ENCODE measurements at places on chromosomes 16 and 17.

- no peak for DNase-seq
Measured at GRCh38 chr17:73899839-73900238, 255.6 kb upstream of the SDK2 start.

- no peak for DNase-seq
Measured at GRCh38 chr17:73267648-73268537, 6.2 kb upstream of the CPSF4L start.

DNA sequence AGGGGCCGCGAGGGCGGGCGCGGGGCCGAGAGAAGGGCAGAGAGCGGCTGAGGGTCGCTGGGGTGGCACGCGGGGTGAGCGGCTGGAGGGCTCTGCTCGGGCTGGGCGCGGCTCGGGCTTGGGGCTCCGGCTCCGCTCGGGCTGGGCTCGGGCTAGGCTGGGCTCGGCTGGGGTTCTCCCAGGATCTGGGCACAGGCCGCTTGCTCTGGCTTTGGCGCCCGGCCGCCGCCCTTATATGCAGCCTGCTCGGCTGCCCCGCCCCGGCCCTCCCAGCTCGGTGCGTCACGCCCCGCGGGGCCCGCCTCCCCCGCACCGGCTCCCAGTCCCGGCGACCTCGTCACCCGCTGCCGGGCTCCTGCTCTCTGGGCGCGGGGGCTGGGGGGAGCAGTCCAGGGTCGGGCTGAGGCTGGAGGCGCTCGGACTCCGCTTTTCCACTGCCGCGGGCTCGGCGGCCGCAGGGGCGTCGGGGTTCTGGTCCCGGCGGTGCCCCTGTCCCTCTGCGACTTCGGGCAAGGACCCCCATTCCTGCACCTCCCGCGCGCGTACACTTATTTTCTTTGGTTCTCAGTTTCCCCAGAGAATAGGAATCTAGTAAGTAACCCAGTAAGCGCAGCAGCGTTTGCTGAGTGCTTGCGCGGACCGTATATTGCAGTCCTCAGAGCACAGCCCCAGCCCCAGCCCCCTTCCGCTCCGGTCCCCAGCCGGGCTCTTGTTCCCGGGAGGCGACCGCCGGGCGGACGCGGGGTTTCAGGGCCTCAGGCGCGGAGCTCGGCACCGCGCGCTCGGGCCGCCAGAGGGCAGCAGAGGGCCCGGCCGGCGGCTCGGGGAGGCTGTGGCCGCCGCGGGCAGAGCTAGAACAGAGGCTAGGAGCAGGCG lies at the start of gene RASD1:
RASD1 (minus strand) TSS at position 207 of the 876 bp plus-strand sequence. CDS start 214 bp downstream, outside the sequence.
- DNase-seq, result peak; percentile 88

- DNase-seq, result no peak
Measured at GRCh38 chr16:25143928-25144327, 32.4 kb downstream of the LCMT1 start.

DNA sequence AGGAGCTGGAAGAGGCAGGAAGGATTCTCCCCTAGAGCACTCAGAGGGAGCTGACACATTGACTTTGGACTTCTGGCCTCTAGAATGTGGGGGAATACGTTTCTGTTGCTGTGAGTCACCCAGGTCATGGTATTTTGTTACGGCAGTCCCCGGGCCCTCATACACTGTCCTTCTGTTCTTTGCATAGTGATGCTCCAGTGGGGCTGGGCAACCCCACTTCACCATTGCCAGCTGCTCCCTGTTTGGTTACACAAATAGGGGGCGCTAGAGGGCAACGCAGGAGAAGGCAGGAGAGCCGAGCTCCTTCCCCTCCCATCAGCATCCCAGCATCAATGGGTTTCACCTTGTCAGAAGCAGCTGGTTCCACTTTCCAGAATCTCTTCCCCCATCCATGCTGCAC lies 257.7 kb upstream of the FOXF1 start:
- no peak for DNase-seq

GRCh38 chr17:65155622-65156021 lies 18.5 kb downstream of the RGS9 start:
- DNase-seq, result no peak

- DNase-seq, result no peak
Measured at GRCh38 chr17:27109346-27109745, 184.6 kb upstream of the WSB1 start.

GRCh38 chr16:8885674-8886592 lies 3.8 kb downstream of the LITAFD start:
- peak; percentile 20 for DNase-seq

- no peak for DNase-seq
Measured at GRCh38 chr16:1493746-1494094, 560 bp downstream of the TELO2 start.

DNA sequence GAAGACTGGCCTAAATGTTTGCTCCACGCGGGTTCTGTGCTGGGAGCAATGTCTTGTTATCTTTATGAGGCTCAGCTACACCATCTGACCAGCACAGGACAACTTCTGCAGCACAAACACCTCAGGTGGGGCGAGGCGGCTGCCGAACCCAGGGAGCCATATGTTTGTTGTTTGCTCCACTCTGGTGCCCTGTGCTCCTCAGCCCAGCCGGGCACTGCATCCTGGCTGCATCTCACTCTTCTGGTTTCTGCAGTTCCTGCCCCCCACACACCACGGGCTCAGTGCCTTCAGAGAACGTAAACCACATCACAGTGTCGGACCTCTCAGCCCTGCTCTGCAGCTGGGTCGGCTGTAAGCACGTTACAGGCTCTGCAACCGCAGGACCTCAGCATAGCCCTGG lies 32.4 kb downstream of the MXRA7 start:
- DNase-seq, result peak; percentile 70

GRCh38 chr16:71676236-71676635 lies 48.3 kb downstream of the PHLPP2 start:
- no peak for DNase-seq

DNA sequence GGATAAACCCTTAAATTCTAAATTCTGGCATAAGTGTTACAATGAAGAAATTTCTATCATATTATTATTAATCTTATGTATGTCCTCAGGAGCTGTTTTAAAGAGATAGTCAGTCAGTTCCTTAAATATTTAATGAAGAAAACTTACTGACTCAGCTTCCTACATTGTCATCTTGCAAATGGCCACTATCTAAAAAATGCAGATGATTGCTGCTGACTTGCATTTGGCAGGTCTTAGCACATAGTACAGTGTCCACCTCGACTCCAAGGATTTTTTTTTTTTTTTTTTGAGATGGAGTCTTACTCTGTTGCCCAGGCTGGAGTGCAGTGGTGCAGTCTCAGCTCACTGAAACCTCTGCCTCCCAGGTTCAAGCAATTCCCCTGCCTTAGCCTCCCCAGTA lies 55.1 kb upstream of the CORO6 start:
- no peak for DNase-seq

GRCh38 chr16:75420987-75421819 lies 12.1 kb downstream of the CFDP1 start:
- DNase-seq, result no peak

- DNase-seq, result no peak
Measured at GRCh38 chr16:81608523-81609209, 164.1 kb downstream of the CMIP start.

- peak; percentile 29 for DNase-seq
Measured at GRCh38 chr17:83085103-83085502, 5.7 kb downstream of the METRNL start.

DNA sequence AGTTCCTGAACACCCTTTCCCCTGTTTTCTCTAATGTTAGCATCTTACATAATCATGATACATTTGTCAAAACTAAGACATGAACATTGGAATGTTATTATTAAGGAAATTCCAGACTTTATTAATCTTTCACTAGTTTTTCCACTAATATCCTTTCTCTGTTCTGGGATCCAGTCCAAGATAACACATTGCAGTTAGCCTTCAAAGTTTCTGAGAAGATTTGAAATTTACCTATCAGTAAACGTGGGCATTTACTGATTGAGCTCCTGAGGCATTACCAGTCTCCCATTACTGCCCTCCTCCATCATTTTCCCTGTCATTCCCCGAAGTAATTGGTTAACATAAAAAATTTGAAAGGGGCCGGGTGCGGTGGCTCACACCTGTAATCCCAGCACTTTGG lies 5.7 kb upstream of the CD300LG start:
- no peak for DNase-seq

DNA sequence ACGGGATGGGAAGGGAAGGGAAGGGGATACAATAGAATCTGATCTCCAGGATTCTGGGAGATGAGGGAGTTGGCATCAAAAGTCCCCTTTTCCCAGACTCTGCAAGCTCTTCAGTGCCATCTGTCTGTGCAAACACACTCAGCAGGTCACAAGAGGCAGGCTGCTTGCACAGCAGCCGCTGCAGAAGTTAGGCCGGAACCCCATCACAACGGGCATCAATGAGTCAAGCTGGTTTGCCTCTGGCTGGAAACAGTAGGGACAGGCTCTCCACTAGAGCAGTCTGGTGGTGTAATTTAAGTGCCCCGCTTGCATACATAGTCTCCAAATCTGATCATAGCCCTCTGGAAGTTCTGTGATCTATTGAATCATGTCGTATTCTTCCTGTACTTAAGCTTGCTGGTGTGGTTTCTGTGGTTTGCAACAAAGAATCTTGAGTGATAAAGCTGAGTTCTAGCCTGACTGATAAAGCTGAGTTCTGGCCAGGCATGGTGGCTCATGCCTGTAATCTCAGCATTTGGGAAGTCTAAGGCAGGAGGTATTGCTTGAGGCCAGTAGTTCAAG lies 33.7 kb upstream of the KDM8 start:
- DNase-seq, result peak; percentile 40

- DNase-seq, result no peak
Measured at GRCh38 chr16:86375851-86376250, 134.5 kb upstream of the FOXF1 start.

- no peak for DNase-seq
Measured at GRCh38 chr17:55454906-55455474, 33.4 kb upstream of the MMD start.

- DNase-seq, result no peak
Measured at GRCh38 chr17:82129095-82129494, 31.1 kb upstream of the FASN start.

- no peak for DNase-seq
Measured at GRCh38 chr17:42407289-42407836, 15.7 kb downstream of the CAVIN1 start.

- no peak for DNase-seq
Measured at GRCh38 chr17:79613195-79613772, 2.4 kb upstream of the RBFOX3 start.

DNA sequence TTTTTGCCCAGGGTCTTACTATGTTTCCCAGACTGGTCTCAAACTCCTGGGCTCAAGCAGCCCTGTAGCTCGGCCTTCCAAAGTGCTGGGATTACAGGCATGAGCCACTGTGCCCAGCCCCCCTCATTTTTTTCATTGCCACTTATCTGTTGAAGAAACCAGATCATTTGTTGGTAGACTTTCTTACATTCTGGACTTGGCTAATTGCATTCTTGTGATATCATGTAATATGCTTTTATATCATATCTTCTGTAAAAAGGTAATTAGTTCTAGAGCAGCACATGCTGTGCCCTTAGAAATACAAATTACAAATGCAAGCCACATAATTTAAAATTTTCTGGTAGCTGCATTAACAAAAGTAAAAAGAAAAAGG lies 53.9 kb downstream of the PPM1E start:
- no peak for DNase-seq

DNA sequence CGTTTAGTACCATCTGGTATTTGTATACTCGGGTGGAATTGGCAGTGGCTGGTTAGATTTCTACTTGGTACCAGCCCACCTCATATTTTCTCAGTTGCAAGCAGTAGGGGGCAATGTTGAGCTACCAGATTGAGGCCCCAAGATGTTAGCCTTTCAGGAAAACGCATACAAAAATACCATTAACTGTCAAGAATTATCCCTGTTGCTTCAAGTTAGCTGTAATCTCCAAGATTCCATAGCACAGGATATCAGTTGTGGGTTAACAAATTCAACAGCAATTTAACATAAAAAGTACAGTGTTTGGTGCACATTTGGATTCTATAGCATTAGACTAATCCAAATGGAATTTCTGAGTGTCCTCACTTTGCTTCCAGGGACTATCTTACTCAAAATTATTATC lies 188.2 kb downstream of the FTO start:
- peak; percentile 35 for DNase-seq

DNA sequence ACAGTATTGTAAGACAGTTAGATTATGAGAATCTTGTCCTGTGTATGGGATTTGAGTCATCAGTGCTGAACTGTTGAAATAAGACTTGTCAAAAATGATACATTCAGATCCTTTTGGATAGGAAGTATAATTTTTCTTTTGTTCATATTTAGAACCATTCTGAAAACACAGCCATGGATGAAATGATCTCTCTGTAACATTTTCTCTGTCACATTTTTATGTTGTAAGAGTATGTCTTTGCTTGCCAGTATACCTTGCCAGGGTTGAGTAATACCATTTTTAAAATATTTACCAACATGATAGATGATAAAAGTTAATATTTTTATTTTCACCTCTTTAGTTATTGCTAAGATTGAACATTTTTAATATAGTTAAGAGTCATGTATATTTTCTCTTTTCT lies 45.0 kb downstream of the NSRP1 start:
- DNase-seq, result no peak

DNA sequence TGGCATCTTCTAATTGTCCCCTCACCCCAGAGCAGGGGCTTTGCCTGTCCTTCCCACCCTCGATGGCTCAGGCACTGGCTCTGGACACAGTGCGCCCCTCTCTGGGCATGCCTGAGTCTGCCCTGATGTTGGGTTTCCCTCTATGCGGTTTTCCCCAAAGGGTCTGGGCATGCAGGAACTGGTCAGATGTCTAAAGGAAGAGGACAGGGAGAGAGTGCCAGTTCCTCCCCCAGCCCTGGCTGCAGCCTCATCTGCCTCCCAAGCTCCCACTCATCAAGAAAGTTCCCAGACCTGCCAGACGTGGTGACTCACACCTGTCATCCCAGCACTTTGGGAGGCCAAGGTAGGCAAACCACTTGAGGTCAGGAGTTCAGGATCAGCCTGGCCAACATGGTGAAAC lies 41.3 kb upstream of the PABPN1L start:
- no peak for DNase-seq

DNA sequence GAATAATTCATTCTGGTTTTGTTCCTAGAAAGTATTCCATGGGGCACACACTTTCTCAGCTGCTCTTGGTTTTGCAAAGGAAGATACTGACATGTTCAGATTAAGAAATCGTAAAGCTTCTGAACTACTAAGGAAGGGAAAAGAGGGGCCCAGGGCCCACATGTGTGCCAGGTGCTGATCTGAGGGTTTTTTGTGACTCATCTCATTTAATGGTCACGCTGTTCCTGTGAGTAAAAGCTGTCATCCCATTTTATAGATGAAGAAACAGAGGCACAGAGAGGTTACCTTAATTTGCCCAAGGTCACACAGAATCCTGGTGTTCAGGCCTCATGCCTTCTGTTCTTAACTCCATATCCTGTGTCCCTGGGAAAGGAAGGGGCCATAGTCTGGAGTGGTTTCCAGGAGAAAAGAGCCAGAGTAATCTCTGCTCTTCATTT lies 113.2 kb downstream of the MSI2 start:
- DNase-seq, result no peak

- DNase-seq, result no peak
Measured at GRCh38 chr17:69093279-69093789, 32.6 kb upstream of the ABCA9 start.

Data from natural killer cell (primary cell).